ENCODE measurements at places on chromosomes 1 and 21. TPM values are rescaled to one million over a fixed set of nuclear protein-coding genes. Genes with fewer than 3 reads are reported as not detected.

PLA2G2D gene
- total RNA-seq = not detected

CLCA1 gene
- 0.10 TPM for total RNA-seq

PKNOX1 gene
- total RNA-seq = 22.7 TPM

KMO gene
- 2.1 TPM for total RNA-seq

PLD5 gene
- 9.2 TPM for total RNA-seq

FCGR3B gene
- total RNA-seq = 6.3 TPM

EFCAB14 gene
- 101 TPM for total RNA-seq

NIBAN1 gene
- 185 TPM for total RNA-seq

GRHL3 gene
- not detected for total RNA-seq

CYP2J2 gene
- total RNA-seq = 0.16 TPM

FAAH gene
- total RNA-seq = 7.3 TPM

ST6GALNAC3 gene
- 20.2 TPM for total RNA-seq

TAS1R1 gene
- total RNA-seq = not detected

CAMSAP2 gene
- total RNA-seq = 46.9 TPM

TGFBR3 gene
- 81.5 TPM for total RNA-seq

ATP1A4 gene
- 0.19 TPM for total RNA-seq

NBPF11 gene
- total RNA-seq = 8.8 TPM

FRRS1 gene
- 9.2 TPM for total RNA-seq

C1orf210 gene
- not detected for total RNA-seq

GSTM4 gene
- total RNA-seq = 29.8 TPM

OXCT2 gene
- 1.3 TPM for total RNA-seq

ANXA9 gene
- not detected for total RNA-seq

LCE2C gene
- total RNA-seq = not detected
